Adrenal gland (tissue), 19 donors: ENCODE measurements at places on chromosomes 3 and 15. TPM values are rescaled to one million over a fixed set of nuclear protein-coding genes. Genes with fewer than 3 reads are reported as not detected.
A peak's percentile ranks its signal among the peaks of the same experiment; 100 is the strongest.

- no peak for DNase-seq
Measured at GRCh38 chr3:188489639-188490405, 335.9 kb downstream of the LPP start.

- DNase-seq = peak; percentile 37
Measured at GRCh38 chr15:74995779-74996765, 709 bp downstream of the SCAMP5 start.

TBCCD1 gene
- 14.2 TPM for polyA plus RNA-seq

- DNase-seq = no peak
Measured at GRCh38 chr3:96449803-96450202, 364.6 kb upstream of the EPHA6 start.

GRCh38 chr15:35290301-35290721 lies 205.2 kb upstream of the NANOGP8 start:
- DNase-seq = no peak

MEGF11 gene
- polyA plus RNA-seq = not detected

DNA sequence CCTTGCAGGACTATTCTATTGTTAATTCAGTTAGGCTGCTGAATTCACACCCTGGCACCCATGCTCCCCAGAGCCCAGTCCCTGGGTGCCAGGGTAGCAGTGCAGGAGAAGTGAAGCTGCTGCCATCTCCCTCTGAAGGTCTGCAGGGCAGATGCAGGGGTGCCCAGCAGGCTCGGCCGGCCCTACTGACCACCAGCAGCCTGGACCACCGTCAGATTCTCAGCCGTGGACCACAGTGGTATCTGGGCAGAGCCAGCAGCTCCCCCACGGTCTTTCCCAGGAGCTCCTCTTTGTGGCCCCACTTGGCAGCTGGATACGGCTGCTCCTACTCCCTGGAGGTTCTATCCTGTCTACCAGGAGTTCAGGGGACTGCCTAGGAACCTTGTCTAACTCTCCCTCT lies 46.8 kb downstream of the ALDH1L1 start:
- peak; percentile 6 for DNase-seq

DNA sequence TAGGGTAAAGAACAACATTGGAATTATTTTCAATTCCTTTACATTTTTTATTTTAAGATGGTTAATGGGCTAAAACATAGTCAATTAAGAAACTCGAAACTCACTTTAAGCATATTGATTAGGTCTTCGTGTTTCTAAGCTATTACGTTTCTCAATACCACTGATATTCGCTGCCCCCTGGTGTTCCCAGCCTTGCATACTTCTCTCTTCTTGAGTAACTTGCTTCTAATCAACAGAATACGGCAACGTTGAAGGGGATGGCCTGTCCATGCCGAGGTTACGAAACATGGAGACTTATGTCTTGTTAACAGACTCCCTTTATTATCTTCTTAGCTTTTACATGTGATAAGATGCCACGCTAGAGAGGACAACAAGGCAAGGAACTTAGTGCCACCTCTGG lies 43.6 kb downstream of the ROBO1 start:
- no peak for DNase-seq

NGRN gene
- 56.3 TPM for polyA plus RNA-seq

GPR171 gene
- 0.64 TPM for polyA plus RNA-seq

IMPG2 gene
- 0.35 TPM for polyA plus RNA-seq

CNTN3 gene
- polyA plus RNA-seq = 6.3 TPM

GRCh38 chr3:128987302-128988100 lies 6.4 kb downstream of the CFAP92 start:
- DNase-seq = no peak

DNA sequence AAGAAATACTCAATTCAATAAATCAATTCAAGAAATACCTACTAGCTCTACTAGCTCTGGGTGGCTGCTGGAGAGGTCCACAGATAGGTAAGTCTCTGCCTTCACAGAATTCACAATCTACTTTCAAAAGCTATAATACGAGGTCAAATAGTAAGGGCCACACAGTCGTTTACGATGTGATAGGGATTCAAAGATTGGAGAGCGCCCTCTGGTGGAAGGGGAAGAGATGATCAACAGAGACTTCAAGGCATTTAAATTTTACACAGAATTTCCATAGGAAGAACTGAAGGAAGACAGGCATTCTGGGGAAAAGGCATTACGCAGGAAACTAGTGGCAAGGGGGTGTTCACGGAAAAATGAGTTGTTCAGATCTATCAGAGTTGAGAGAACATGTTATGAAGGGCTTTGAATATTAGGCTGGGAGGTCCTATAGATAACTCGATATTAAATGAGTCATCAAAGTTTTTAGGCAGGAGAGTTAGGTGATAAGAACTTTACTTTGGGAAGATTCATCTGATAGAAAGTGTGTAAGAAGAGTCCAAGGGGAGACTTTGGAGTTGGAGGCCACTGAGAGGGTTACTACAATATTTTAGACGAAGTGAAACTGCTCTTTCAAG lies 128.8 kb downstream of the FRMD5 start:
- peak; percentile 65 for DNase-seq

DNA sequence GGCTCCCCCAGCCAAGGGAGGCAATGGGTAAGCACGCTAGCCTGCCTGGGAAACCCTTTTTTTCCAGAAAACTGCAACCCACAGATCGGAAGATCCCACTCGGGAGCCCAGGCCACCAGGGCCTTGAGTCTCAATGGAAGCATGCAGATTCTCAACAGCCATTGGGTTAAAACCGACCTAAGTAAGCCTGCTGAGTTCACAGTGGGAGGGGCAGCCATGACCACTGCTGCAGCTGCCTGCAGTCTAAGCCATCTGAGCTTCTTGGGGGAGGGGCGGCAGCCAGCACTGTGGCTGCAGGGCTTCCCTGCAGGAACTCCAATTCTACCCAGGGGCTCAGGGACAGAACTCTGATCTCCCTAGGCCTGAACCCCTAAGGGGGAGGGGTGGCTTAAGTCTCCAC lies 82.0 kb downstream of the DPPA2 start:
- DNase-seq = no peak

DNA sequence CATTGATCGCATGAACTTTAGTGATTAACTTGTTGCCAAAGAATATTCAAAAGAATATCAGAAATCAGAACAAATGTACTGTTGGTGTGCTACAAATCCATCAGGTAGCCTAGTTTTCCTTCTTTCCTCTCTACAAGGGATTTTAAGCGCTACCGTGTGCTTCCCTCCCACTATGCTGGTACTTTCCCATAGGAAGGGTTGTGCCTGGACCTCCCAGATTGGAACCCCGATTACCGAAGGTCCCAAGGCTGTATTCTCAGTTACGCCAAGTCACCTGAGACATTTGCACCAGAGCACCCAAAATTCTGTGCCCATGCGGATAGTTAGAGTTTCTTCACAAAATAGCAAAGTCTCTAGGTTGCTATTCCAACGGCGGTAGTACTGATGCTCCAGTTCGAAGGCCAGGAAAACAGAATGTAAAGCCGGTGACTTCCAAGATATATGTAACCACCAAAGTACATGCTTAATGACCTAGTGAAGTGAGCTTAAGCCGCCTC lies 23.4 kb upstream of the GATM start:
- DNase-seq = no peak

DNA sequence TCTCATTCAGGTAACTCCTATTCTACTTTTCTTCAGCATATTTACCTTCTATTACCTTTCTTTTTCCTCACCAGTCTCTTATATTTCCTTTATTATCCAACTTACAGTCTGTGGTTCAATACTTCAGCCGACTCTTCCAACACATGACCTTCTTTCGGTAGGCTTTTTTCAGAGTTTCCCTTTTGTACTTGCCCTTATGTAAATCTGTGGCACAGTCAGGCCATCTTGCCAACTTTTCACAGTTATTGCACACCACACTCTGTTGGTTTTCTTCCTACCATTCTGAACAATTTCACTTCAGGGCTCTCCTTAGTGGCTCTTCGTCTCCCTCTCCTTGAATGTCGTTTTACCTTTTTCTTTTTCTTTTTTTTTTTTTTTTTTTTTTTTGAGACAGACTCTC lies 427.8 kb downstream of the LPP start:
- no peak for DNase-seq

ZMAT3 gene
- polyA plus RNA-seq = 8.5 TPM

- no peak for DNase-seq
Measured at GRCh38 chr3:78344918-78345317, 1305.0 kb downstream of the ROBO2 start.

HDDC3 gene
- polyA plus RNA-seq = 31.5 TPM

DNA sequence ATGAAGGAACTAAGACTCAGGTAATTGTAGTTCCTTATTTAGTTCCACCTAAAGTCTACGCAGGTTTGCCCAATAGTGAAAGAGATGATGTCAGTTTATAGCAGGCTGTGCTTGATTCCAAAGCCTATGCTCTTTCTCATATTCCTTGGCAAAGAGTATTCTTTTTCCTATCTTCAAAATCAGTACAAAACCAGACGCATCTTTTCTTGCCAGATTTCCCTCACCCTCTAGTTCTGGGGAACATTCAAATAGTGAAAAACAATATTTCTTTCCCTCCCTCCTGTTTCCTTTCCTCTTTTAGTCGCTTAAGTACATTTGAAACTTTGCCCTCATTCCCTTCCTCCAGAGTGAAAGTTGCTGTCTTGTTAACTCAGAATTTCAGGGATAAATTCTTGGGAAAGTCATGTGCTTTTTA lies 134.6 kb upstream of the PDZRN3 start:
- no peak for DNase-seq

- no peak for DNase-seq
Measured at GRCh38 chr3:171813278-171813896, 3.1 kb upstream of the PLD1 start.

IFT122 gene
- polyA plus RNA-seq = 23.3 TPM

- no peak for DNase-seq
Measured at GRCh38 chr3:40086890-40087883, 222.3 kb upstream of the EIF1B start.

MLF1 gene
- 9.0 TPM for polyA plus RNA-seq

RLBP1 gene
- polyA plus RNA-seq = not detected

MAP1A gene
- polyA plus RNA-seq = 10.0 TPM

CFAP161 gene
- 0.31 TPM for polyA plus RNA-seq

PPM1L gene
- 15.1 TPM for polyA plus RNA-seq

STIMATE gene
- polyA plus RNA-seq = 25.7 TPM

HDC gene
- not detected for polyA plus RNA-seq

DNA sequence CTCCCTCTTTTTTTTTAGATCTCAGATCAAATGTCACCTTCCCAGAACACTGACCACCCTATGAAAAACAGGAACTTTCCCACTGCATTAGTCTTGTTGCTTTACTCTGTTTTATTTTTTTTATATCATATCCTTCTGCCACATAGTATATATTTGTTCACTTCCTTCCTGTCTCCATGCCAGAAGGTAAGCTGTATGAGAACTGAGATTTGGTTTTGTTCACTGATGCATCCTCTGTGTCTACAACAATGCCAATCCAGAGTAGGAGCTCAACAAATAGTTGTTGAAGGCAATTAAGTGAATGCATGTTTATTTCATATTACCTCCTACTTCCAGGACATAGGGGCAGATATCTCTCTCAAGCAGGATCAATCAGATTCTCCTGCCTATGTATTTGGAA lies 114.4 kb downstream of the TPRG1 start:
- DNase-seq = no peak

TOPBP1 gene
- polyA plus RNA-seq = 8.5 TPM

- DNase-seq = no peak
Measured at GRCh38 chr3:129276385-129276784, 2.3 kb upstream of the HMCES start.

- DNase-seq = no peak
Measured at GRCh38 chr15:50764461-50765194, 878 bp downstream of the SPPL2A start.

- DNase-seq = no peak
Measured at GRCh38 chr3:51945926-51946705, 4.0 kb downstream of the PARP3 start.

GRCh38 chr3:59641169-59641899 lies 591.5 kb upstream of the CFAP20DC start:
- DNase-seq = no peak

GRIP2 gene
- 0.49 TPM for polyA plus RNA-seq
